ENCODE measurements at places on chromosomes 7 and 10.

GRCh38 chr7:102721-103120, 89.7 kb upstream of the FAM20C start:
- no peak overlapping the region for H3K4me3 ChIP-seq
- no peaks in the 10 kb centered on the region for H3K36me3 ChIP-seq
- no peak for DNase-seq
- peak overlapping the region; percentile 80 for H3K27ac ChIP-seq

- H3K4me1 ChIP-seq = no peaks in the 10 kb centered on the region
- no peaks in the 10 kb centered on the region for H3K27me3 ChIP-seq
- H3K4me3 ChIP-seq = no peak overlapping the region
- DNase-seq = no peak
Measured at GRCh38 chr7:4050126-4050660, 631.9 kb upstream of the FOXK1 start.

DNA sequence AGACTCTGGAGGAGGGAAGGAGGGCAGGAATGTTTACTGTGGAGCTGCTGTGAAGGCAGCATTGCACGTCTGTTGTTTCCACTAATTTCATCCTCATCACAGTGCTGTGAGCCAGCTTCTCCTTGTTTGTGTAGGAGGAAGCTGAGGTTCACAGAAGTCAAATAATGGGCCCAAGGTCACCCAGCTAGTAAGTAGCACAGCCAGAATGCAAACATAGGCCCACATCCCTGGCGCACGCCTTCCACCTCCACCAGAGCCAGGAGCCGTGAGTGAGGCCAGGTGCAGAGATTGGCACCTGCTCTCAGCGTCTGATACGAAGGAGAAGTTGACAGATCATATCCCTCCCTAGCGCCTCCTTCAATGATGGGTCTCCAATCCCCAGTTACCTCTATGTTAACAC, 93.6 kb downstream of the HTR5A start:
- DNase-seq = no peak
- H3K4me3 ChIP-seq = no peak overlapping the region
- no peaks in the 10 kb centered on the region for H3K36me3 ChIP-seq
- peaks cover 42% of the 10 kb centered on the region for H3K27me3 ChIP-seq
- H3K27ac ChIP-seq = no peak overlapping the region

DNA sequence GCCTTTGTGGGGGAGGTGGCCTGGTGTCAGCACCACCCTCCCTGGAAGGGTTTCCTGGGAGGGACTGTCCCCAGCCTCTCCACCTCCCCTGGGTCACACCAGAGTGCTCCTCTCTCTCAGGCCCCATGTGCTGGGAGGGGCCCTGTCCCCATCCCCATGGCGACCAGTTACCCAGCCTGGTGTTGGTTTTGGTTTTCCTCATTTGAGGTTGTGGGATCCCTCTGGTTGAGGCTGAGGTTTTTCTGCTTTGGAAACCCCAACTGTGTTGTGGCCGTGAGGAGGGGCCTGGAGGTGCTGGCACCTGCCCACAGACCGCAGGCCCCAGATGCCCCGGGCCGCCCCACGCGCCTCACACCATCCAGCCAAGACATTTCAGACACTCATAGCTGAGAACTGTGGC, 106.3 kb downstream of the GRK5 start:
- H3K27ac ChIP-seq = peak overlapping the region; percentile 85
- H3K4me1 ChIP-seq = peaks cover 71% of the 10 kb centered on the region
- peak; percentile 80 for DNase-seq
- H3K36me3 ChIP-seq = peaks cover 8% of the 10 kb centered on the region
- H3K27me3 ChIP-seq = peaks cover 24% of the 10 kb centered on the region

- no peaks in the 10 kb centered on the region for H3K27me3 ChIP-seq
- peaks cover 2% of the 10 kb centered on the region for H3K36me3 ChIP-seq
- H3K27ac ChIP-seq = peak overlapping the region; percentile 87
- DNase-seq = peak; percentile 49
Measured at GRCh38 chr7:116953906-116954838, 871 bp downstream of the ST7 start.

DNA sequence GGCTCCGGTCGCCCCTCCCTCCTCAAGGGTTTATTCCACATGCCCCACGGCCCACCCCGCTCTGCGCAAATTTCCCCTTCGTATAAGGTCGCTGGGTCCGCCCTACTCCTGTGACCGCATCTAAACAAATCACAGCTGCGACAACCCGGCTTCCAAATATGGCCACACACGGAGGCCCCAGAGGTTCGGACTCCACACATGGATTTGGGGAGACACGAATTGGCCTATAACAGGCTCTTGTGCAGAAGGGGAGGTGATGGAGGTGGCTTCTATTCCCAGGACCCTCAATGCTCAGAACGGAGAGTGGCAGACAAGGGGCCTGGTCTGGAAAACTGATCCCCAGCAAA, 90.1 kb downstream of the FOXL3 start:
- DNase-seq = no peak
- no peak overlapping the region for H3K27ac ChIP-seq
- H3K27me3 ChIP-seq = peaks cover 15% of the 10 kb centered on the region
- peaks cover 4% of the 10 kb centered on the region for H3K36me3 ChIP-seq

- H3K4me1 ChIP-seq = peaks cover 18% of the 10 kb centered on the region
- peak overlapping the region; percentile 93 for H3K4me3 ChIP-seq
- DNase-seq = peak; percentile 61
- H3K27ac ChIP-seq = peak overlapping the region; percentile 95
Measured at GRCh38 chr10:3785851-3786271, 852 bp upstream of the KLF6 start.

DNA sequence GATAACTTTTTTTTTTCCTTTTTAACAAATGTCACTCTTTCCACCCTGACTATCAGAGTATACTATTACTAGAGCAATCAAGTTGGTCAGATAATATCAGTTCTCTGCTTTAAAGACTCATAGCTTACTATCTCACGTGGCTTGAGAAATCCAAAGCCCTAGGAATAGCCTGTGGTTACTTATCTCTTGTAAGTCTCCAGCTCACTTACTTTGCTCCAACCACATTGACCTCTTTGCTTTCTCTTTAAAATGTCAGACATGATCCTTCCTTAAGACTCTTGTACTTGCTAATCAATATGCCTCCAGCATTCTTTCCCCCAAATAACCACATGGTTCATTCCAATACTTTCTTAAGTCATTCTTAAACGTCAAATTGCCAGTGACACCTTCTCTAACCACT, 1292.2 kb downstream of the REEP3 start:
- no peaks in the 10 kb centered on the region for H3K27me3 ChIP-seq
- H3K27ac ChIP-seq = no peak overlapping the region
- DNase-seq = no peak
- no peaks in the 10 kb centered on the region for H3K36me3 ChIP-seq
- H3K4me1 ChIP-seq = no peaks in the 10 kb centered on the region

GRCh38 chr7:101564778-101565211, 64.3 kb downstream of the MYL10 start:
- peaks cover 3% of the 10 kb centered on the region for H3K36me3 ChIP-seq
- no peak overlapping the region for H3K4me3 ChIP-seq
- no peak for DNase-seq
- H3K27me3 ChIP-seq = no peaks in the 10 kb centered on the region
- H3K4me1 ChIP-seq = peaks cover 3% of the 10 kb centered on the region

GRCh38 chr10:120422457-120422856, 34.6 kb upstream of the PLPP4 start:
- H3K27me3 ChIP-seq = peaks cover 2% of the 10 kb centered on the region
- no peak overlapping the region for H3K27ac ChIP-seq
- H3K36me3 ChIP-seq = no peaks in the 10 kb centered on the region
- DNase-seq = no peak
- no peaks in the 10 kb centered on the region for H3K4me1 ChIP-seq

GRCh38 chr10:91702620-91703019, 69.7 kb upstream of the PPP1R3C start:
- no peak for DNase-seq
- H3K4me3 ChIP-seq = no peak overlapping the region
- H3K36me3 ChIP-seq = no peaks in the 10 kb centered on the region
- H3K4me1 ChIP-seq = no peaks in the 10 kb centered on the region
- no peak overlapping the region for H3K27ac ChIP-seq
- H3K27me3 ChIP-seq = peaks cover 40% of the 10 kb centered on the region

DNA sequence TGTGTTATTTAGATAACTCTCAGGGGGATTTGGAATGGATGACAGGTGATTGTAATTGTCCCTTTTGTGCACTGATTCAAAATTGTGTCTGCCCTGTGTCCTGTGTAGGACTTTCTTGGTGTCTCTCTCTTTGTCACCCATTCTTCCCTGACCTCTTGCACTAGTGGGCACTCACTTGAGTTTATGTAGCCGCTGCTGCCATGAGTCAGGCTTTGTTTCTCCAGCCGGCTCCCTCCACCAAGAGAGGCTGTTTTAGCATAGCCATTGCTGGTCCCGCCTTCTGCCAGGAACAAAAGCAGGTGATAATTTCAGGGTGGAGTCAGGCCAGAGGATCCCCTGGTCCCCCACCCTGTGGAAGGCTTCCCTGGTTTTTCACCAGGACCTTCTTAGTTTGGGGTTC, 8.4 kb downstream of the COL17A1 start:
- H3K27me3 ChIP-seq = no peaks in the 10 kb centered on the region
- H3K27ac ChIP-seq = no peak overlapping the region
- no peaks in the 10 kb centered on the region for H3K36me3 ChIP-seq
- H3K4me1 ChIP-seq = peaks cover 3% of the 10 kb centered on the region
- H3K4me3 ChIP-seq = no peak overlapping the region

DNA sequence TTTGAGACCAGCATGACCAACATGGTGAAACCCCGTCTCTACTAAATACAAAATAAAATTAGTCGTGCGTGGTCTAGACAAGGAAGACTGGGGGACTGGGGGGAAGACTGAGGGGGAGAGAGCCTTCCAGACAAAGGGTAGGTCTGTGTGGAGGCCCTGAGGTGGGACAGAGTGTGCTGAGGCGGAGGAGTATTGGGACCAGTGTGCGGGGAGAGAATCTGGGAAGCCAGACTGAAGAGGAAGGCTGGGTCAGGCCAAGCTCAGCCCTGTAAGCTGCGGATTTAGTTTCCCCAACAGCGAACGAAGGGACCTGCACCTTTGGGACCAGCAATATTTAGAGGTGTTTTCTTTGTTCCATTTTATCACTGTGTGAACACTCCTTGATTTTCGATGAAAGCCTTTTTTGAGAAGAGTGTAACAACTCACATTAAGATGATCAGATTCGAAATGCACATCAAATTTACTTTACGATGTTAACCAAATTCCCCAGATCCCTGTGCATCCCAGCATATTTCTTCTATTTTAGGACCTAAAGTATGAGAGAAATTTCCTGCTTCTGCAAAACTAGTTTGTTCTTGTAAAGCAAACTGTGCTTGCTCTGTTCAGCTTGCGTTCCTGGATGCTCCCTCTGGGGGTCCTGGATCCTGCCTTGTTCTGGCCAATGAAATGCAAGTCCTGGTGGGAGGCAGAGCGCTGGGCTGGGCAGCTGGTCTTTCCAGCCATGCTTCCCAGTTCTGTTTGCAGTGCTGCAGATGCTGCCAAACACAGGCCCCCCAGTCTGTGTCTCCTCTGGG, 39.4 kb downstream of the PLAU start:
- H3K27ac ChIP-seq = no peak overlapping the region
- peaks cover 8% of the 10 kb centered on the region for H3K4me1 ChIP-seq
- H3K27me3 ChIP-seq = peaks cover 9% of the 10 kb centered on the region
- no peak overlapping the region for H3K4me3 ChIP-seq
- no peak for DNase-seq

DNA sequence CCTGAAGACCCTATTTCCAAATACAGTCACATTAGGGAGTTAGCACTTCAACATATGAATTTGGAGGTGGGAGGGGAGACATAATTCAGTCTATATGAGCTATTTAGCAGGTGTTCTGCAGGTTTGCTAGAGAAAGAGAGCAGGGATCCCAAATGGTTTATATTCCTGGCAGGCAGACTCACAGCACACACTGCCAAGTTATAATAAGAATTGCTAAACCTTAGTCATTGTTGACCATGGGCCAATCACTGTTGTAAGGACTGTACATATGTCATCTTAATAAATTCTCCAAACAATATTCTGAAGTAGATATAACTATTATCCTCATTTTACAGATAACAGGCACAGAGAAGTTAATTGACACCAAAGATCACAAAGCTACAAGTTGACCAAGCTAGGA, 1.5 kb upstream of the CCDC3 start:
- no peak overlapping the region for H3K27ac ChIP-seq
- no peak for DNase-seq
- H3K36me3 ChIP-seq = no peaks in the 10 kb centered on the region
- H3K27me3 ChIP-seq = peaks cover 57% of the 10 kb centered on the region
- no peaks in the 10 kb centered on the region for H3K4me1 ChIP-seq
- H3K4me3 ChIP-seq = no peak overlapping the region

DNA sequence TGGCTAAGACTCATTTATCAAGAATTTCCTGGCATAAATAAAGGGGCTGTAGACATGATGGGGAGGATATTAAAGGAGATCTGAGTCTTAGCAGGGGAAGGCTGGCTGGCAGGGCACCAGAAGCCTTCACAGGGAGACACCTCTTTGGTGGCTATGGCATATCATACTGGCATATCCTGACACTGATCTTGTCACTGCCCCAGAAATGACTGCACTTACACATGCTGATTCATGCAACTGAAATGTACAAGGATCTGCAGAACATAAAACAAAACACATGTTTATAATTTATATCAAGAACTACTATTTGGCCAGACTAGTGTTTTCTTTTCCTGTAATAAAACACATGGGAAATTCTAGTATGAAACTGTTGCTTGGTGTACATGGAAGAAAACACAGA, 5.5 kb upstream of the LIPN start:
- H3K27me3 ChIP-seq = peaks cover 11% of the 10 kb centered on the region
- H3K4me1 ChIP-seq = peaks cover 3% of the 10 kb centered on the region
- DNase-seq = no peak

DNA sequence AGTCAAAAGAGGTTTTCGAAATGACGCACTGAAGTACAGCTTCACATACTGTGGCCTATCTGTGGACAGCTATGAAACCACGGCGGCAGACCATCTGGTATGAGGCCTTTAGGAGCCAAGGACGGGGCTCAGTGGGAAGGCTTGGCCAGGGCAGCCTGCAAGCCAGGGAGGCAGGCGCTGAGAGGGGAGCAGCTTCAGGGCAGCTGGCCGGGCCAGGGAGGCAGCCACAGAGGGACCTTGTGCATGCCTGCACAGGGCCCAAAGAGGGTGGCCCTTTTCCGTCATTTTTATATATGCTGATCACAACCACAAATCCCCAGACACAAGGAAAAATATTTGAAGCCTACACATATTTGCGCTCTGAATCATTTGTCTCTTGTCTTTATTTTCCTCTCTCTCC, 13.5 kb downstream of the CALD1 start:
- no peak overlapping the region for H3K27ac ChIP-seq
- H3K27me3 ChIP-seq = peaks cover 6% of the 10 kb centered on the region
- no peak overlapping the region for H3K4me3 ChIP-seq
- H3K36me3 ChIP-seq = no peaks in the 10 kb centered on the region
